HT1080 (cell line): ENCODE measurements at places on chromosomes 3 and 15. TPM values are rescaled to one million over a fixed set of nuclear protein-coding genes. Genes with fewer than 3 reads are reported as not detected.

The AHSG gene
- total RNA-seq = 0.32 TPM in 1 of 2 replicates, not detected in the other

The HIGD2B gene
- not detected in 2 replicates for total RNA-seq

The ROPN1 gene
- total RNA-seq = 0.21 TPM in 1 of 2 replicates, not detected in the other

The SCAANT1 gene
- total RNA-seq = not detected in 2 replicates

The SPCS1 gene
- total RNA-seq = 142 and 208 TPM in 2 replicates

The BCL2A1 gene
- 6.7 and 7.9 TPM in 2 replicates for total RNA-seq

The SKOR1 gene
- not detected in 2 replicates for total RNA-seq

The LRRC49 gene
- total RNA-seq = 6.2 and 6.7 TPM in 2 replicates
